NCI-H2107 (cell line): ENCODE measurements at places on chromosomes 2 and 18.
A peak's percentile ranks its signal among the peaks of the same experiment; 100 is the strongest.

GRCh38 chr2:23545396-23545795, 160.4 kb downstream of the KLHL29 start:
- DNase-seq, result no peak

DNA sequence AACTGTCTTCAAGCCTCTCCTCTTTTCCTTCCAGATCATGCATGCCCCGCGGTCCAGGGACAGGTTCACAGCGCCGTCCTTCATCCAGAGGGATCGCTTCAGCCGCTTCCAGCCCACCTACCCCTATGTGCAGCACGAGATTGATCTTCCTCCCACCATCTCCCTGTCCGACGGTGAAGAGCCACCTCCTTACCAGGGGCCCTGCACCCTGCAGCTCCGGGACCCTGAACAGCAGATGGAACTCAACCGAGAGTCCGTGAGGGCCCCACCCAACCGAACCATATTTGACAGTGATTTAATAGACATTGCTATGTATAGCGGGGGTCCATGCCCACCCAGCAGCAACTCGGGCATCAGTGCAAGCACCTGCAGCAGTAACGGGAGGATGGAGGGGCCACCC, 81.3 kb downstream of the FAM210A start:
- DNase-seq, result no peak

DNA sequence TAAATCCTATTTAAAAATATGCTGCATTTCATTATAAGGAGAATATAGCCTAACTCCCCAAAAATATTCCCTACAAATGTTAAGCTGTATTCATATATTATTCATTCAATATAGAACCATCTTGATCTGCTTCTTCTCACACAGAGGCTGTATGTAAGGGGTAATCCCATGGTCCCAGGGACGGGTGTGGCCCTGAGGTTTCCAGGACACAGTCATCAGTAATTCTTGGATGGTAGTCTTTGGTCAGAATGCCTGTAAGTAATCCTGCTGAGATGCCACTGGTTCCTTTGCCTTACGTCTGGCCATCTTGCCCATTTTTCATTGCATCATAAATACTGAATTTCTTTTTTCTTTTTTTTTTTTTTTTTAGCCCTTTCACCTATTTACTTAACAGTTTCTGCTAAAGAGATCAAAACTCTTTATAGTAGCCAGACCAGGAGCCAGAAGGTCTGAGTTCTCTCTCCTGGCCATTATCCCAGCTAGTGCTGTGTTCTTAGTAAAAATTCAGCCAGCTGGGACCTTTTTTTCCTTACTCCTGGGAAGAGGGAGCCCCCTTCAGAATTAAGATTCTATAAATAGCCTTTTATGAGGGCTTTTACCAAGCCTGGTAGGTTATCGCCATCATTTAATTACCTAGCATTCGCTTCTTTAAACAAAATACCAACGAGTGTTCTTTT, 134.9 kb downstream of the SOX11 start:
- no peak for DNase-seq

- DNase-seq, result peak; percentile 22
Measured at GRCh38 chr2:174341293-174341994, 6.7 kb downstream of the SP9 start.

- no peak for DNase-seq
Measured at GRCh38 chr2:217326238-217327022, 466.6 kb upstream of the TNP1 start.
